ENCODE measurements at places on chromosomes 6 and 20. TPM values are rescaled to one million over a fixed set of nuclear protein-coding genes. Genes with fewer than 3 reads are reported as not detected.

GRCh38 chr20:3876676-3877075 lies 12.5 kb upstream of the PANK2 start:
- H3K27me3 ChIP-seq, result no peaks in the 10 kb centered on the region
- peaks cover 33% of the 10 kb centered on the region for H3K36me3 ChIP-seq
- no peak for DNase-seq
- H3K4me3 ChIP-seq, result no peak overlapping the region
- peaks cover 31% of the 10 kb centered on the region for H3K4me1 ChIP-seq

The COL12A1 gene
- 21.8 TPM for total RNA-seq

The PNPLA1 gene
- 1.1 TPM for total RNA-seq

The CRISP2 gene
- total RNA-seq, result not detected

The AGER gene
- 32.9 TPM for total RNA-seq

DNA sequence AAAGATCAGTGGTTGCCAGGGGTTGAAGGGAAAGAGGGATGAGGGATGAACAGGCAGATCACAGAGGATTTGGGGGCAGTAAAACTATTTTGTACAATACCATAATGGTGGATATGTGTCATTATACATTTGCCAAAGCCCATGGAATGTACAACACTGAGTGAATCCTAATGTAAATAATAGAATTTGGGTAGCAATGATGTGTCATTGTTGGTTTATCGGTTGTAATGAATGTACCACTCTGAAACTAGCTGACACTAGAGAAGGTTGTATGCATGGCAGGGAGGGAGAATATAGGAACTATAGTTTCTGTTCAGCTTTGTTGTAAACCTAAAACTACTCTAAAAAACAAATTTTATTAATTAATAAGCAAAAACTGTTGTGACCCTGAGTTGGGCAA lies 17.8 kb upstream of the ASF1A start:
- DNase-seq, result no peak
- H3K27me3 ChIP-seq, result no peaks in the 10 kb centered on the region
- H3K4me1 ChIP-seq, result peaks cover 18% of the 10 kb centered on the region
- no peak overlapping the region for H3K4me3 ChIP-seq

GRCh38 chr6:32069460-32069859 lies 31.2 kb downstream of the CYP21A2 start:
- no peak overlapping the region for H3K4me3 ChIP-seq
- no peak overlapping the region for H3K27ac ChIP-seq
- no peak for DNase-seq
- no peaks in the 10 kb centered on the region for H3K27me3 ChIP-seq
- no peaks in the 10 kb centered on the region for H3K4me1 ChIP-seq

DNA sequence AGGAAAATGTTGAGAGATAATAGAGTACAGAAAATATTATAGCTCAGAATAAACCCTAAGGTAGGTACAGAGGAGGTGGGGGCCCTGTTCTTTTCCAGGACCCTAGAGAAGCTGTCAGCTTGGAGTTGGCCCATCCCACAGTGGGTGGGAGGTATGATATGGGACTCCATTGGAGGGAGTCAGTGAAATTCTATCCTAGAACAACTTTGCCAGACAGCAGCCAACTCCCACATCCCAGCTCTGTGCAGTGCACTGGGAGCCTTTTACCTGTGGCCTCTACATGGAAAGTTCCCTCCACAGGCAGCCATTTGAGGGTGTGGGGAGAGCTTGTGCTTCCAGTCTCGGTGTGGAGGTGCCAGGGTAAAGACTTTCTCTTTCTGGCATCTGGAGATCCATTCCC lies 36.8 kb upstream of the CLIC5 start:
- no peaks in the 10 kb centered on the region for H3K27me3 ChIP-seq
- H3K36me3 ChIP-seq, result no peaks in the 10 kb centered on the region
- H3K4me1 ChIP-seq, result no peaks in the 10 kb centered on the region
- H3K4me3 ChIP-seq, result no peak overlapping the region

DNA sequence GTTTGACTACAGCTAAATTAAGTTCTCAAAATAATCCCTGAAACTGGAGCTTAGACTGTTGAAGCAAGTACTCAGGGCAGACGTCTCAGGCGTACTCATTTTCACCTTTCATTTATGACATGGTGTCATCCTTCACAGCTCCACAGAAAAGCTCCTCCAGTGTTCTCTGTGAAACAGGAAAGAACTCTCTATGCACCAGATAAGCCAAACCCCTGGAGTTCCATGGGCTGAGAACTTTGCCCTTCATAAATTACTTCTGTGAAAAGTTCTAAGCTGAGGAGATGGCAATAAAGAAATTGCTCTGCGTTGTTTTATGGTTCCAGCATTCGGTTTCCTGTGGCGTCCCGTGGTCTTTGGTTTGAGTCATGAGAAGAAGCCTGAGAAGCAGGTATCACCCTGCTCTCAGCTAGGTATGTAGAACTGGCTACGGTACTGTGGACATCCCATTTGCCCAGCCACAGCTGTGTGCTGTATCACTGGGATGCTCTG lies 20.2 kb upstream of the RREB1 start:
- H3K4me1 ChIP-seq, result peaks cover 20% of the 10 kb centered on the region
- H3K27me3 ChIP-seq, result no peaks in the 10 kb centered on the region
- H3K27ac ChIP-seq, result peak overlapping the region; percentile 80
- DNase-seq, result no peak
- H3K4me3 ChIP-seq, result no peak overlapping the region

DNA sequence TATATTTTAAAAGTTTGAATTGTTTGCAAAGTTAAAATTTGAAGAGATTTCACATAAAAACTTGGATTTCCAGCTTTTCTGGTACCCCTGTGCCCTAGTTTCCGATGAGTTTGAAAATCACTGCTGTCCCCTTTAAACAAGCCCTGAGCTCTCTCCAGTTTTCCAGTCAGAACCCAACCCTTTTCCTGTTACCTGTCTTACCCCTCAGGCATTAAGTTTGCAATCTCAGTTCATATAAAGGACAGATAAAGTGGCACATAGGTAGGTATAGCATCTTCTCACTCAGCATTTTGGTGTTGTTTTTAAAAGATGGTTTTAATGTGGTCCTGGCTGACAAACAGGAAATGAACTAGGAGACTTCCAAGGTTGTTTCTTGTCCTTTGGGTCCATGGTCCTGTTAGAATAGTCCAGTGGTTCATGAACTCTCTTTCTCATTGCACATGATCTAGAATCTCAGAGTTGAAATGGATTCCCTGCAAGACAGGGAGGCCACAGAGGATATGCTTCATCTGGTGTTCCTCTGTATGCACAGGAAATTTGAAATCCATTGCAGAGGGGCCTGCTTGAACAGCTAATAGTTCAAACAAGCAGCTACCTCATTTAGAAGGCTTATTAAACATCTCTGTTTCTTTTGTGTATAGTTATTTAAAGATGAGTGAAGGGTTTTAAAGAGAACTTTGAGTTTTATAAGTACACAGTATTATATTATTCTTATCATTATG lies 82.7 kb downstream of the JAG1 start:
- no peaks in the 10 kb centered on the region for H3K27me3 ChIP-seq
- H3K4me1 ChIP-seq, result no peaks in the 10 kb centered on the region
- H3K36me3 ChIP-seq, result no peaks in the 10 kb centered on the region
- H3K27ac ChIP-seq, result no peak overlapping the region
- no peak for DNase-seq

The SPATA2 gene
- 11.2 TPM for total RNA-seq

The PRR18 gene
- total RNA-seq, result 0.30 TPM

DNA sequence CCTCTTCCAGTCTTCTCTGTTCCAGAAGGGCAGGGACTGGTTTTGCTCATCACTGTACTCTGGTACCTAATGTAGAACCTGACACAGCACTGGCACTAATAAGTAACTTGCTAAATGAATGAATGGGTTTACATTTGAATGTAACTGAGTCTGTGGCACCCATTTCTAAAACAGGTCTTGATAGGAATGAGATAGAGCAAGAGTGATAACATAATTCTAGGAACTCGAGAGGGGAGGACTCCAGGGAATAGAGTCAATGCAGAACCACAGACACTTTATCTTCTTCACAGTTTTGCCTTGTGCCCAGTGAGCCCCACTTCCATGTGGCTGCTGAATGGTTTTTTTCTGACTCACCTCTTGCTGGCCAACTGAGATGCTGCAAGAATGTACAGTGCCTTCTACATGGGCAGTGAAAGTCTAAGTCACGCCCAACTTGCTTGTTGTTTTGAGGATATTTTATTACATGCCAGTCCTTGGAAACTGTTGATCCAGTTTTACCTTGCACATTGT lies 61.1 kb downstream of the TBC1D7 start:
- H3K4me3 ChIP-seq, result no peak overlapping the region
- DNase-seq, result no peak
- H3K27ac ChIP-seq, result no peak overlapping the region
- H3K27me3 ChIP-seq, result no peaks in the 10 kb centered on the region

DNA sequence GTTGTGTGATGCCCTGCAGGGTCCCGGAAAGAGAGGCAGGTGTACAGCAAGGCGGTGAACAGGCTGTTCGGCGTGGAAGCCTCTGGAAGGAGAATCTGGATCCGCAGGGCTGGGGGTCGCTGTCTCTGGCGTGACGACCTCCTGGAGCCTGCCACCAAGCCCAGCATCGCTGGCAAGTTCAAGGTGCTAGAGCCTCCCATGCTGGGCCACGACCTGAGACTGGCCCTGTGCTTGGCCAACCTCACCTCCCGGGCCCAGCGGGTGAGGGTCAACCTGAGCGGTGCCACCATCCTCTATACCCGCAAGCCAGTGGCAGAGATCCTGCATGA lies 36.5 kb downstream of the TGM6 start:
- H3K36me3 ChIP-seq, result no peaks in the 10 kb centered on the region
- H3K4me3 ChIP-seq, result no peak overlapping the region
- no peaks in the 10 kb centered on the region for H3K27me3 ChIP-seq
- no peaks in the 10 kb centered on the region for H3K4me1 ChIP-seq

DNA sequence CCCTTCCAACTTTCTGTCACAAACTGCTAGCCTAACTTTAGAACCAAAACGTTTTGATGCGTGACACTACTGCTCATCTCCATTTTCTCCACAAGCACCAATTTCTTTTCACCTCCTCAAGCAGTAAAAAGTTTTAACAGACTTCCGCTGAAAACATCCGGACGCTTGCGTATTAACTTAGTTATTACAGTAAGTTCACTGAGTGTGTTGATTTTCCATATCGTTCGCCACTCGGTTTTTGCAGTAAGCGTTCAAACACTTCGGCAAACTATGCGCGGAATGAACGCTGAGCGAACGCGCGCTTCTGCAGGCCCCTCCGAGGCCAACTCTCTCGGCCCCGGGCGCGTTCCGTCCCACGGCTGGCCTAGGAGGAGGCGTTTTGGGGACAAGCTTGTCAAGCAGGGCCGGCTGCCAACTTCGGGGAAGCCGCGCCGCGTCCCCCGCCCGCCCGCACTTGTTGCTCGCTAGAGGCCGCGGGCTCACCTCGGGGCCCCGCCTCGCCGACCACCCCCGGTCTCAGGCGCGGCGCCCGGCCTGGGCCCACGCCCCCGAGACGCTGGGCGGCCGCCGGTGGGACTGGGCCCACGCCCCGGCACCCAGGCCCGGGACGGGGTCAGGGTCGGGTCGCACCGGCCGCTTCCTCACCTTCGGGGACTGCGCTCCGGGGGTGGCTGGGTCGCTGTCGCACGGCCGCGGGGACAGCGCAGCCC lies 945 bp downstream of the PHF10 start:
- H3K27ac ChIP-seq, result peak overlapping the region; percentile 94
- H3K4me1 ChIP-seq, result peaks cover 23% of the 10 kb centered on the region
- DNase-seq, result peak; percentile 94
- H3K36me3 ChIP-seq, result no peaks in the 10 kb centered on the region

The HLA-DPB1 gene
- 396 TPM for total RNA-seq

GRCh38 chr6:6591778-6592465 lies 3.4 kb downstream of the LY86 start:
- no peaks in the 10 kb centered on the region for H3K36me3 ChIP-seq
- H3K27me3 ChIP-seq, result no peaks in the 10 kb centered on the region
- peak overlapping the region; percentile 91 for H3K27ac ChIP-seq

The KCNK16 gene
- not detected for total RNA-seq

The COL10A1 gene
- not detected for total RNA-seq

The KIFC1 gene
- total RNA-seq, result 8.8 TPM

The SLC17A2 gene
- not detected for total RNA-seq

GRCh38 chr6:25472306-25472705 lies 179.7 kb upstream of the SCGN start:
- no peaks in the 10 kb centered on the region for H3K27me3 ChIP-seq
- H3K36me3 ChIP-seq, result no peaks in the 10 kb centered on the region
- H3K27ac ChIP-seq, result no peak overlapping the region
- no peak for DNase-seq

DNA sequence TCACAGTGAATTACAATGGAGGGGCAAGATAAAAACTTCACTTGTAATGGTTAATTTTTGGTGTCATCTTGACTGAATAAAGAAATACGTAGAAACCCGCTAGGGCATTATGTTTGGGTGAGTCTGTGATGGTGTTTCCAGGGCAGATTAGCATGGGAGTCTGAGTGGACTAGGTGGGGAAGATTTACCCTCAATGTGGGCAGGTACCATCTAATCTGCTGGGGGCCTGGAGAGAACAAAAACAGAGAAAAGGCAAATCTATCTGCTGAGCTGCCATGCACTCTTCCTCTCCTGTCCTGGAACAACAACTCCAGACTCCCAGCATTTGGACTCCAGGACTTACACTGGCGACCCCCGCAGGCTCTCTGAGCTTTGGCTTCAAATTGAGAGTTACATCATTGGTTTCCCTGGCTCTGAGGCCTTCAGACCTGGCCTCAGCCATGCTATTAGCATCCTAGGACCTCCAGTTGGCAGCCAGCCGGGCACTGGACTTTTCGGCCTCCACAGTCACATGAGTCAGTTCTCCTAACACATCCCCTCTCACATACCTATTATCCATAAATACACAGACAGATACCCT lies 19.7 kb downstream of the NINL start:
- no peaks in the 10 kb centered on the region for H3K36me3 ChIP-seq
- H3K4me3 ChIP-seq, result no peak overlapping the region
- no peak for DNase-seq
- H3K27ac ChIP-seq, result peak overlapping the region; percentile 14
- H3K27me3 ChIP-seq, result no peaks in the 10 kb centered on the region

DNA sequence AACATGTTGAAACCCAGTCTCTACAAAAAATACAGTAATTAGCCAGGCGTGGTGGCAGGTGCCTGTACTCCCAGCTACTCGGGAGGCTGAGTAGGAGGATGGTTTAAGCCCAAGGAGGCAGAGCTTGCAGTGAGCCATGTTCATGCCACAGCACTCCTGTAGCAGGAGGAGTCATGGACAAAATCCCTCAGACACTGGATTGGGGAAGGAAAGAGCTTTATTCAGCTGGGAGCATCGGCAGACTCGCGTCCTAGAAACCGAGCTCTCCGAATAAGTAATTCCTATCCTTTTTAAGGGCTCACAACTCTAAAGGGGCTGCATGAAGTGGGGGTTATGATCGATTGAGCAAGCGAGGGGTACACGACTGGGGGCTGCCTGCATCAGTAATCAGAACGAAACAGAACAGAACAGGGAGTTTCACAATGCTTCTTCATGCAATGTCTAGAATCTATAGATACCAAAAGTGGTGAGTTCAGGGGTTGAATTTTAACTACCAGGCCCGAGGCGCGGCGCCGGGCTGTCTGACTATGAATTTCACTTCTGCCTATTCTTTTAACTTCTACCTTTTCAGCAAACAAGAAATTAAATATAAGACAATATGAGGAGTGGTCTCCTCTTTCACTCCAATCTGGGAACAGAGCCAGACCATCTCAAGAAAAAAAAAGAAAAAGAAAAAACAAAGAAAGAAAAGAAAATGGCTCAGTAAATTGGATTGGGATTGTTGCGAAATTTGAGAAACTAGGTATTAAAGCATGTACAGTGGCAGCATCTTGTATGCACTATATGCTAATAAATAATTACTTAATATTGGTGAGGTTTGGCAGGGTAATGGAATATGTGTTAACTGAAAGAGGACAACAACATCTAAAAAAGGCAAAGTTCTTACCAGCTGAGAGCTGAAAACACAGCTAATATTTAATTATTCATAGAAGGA lies 23.6 kb downstream of the HMGN4 start:
- DNase-seq, result no peak
- H3K4me1 ChIP-seq, result no peaks in the 10 kb centered on the region
- H3K27ac ChIP-seq, result no peak overlapping the region

The PRDM13 gene
- not detected for total RNA-seq

All from spleen (tissue), 13 donors.